ENCODE measurements at places on chromosomes 12 and 14.

- no peak for DNase-seq
Measured at GRCh38 chr14:32809255-32809654, 129.4 kb upstream of the NPAS3 start.

DNA sequence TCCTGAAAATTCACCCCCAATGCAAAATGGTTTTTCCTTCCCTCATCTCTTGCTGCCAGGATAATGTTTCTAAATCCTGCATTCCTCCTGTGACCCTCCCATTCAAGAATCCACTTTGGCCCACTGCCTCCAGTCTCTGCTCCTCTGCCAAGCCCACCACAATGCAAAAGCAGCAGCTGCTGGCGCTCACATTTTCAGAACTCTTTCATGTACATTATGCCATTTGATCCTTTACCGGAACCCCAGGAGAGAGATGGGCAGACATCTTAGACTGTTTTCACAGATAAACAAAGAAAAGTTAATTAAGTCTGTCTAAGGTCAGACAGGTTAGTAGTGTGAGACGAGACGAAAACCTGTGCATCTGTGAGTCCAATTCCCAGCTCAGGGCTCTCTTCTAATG is 12.9 kb downstream of the LRIG3 start:
- no peak for DNase-seq

DNA sequence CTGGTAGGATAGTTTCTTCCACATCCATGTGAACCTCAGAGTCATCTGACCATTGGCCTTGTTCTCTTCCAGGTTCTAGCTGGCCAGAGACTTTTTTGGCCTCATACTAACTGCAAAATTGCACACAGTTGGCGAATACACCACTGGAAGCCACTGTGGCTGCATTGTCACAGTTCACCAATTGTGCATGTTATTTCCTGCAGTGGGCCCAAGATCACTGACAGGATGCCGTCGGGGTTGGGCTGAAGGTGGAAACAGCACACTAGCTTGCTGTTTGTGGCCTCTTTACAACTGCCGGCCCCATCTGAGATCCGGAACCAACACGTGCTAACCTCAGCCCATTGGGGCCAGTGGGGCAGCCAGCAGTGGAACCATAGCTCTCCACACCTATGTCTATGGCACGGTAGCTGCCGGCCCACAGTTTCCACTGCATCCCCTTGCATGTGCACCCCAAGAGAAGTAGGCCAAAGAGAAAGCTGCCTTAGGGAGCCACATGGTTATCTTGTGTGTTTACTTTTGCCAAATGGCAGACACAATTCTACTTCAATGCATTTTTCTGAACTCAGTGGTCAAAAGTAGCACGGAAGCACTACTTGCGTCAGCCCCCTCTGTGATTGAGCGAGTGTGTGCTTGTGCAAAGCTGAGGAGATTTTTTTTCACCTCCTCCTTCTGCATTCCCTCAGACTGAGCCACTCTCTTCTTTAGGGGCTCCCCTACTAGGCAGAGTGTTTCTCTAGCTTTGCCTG is 464.0 kb downstream of the RAD51B start:
- no peak for DNase-seq

GRCh38 chr14:106395456-106396050 is 869.2 kb downstream of the TMEM121 start:
- DNase-seq = no peak

- DNase-seq = peak; percentile 71
Measured at GRCh38 chr12:25670076-25671055, 117.3 kb upstream of the LMNTD1 start.

DNA sequence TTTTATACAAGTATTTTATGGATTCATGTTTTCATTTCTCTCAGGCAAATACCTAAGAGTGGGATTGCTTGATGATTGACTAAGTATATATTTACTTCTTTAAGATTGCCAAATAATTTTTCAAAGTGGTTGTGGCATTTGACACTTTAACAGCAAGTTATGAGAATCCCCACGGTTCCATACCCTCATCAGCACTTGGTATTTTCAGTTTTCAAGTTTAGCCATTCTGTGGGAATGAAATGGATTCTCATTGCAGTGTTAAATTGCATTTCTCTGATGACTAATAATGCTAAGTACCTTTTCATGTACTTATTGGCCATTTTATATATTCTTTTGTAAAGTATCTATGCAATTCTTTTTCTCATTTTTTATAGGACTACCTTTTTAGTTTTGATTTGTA is 301.5 kb upstream of the DIO3 start:
- DNase-seq = no peak

- DNase-seq = no peak
Measured at GRCh38 chr12:121866331-121866730, 7.7 kb upstream of the HPD start.

- peak; percentile 55 for DNase-seq
Measured at GRCh38 chr14:20697273-20698017, 8.9 kb downstream of the ANG start.

DNA sequence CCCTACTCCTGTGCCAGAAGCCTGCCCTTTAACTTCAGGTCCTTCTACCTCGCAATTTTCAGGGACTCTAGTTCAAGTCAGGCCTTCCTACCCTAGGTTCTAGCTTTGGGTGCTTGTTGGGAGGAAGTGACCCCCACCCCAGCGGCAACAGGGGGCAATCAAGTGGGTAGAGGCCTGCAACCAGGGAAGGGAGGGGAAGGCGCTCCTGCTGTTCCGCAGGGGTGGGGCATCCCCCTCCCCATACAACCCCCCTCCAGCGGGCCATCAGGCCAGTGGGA is 204 bp upstream of the PRPH start:
- DNase-seq = no peak

- DNase-seq = no peak
Measured at GRCh38 chr12:116821291-116821690, 60.0 kb downstream of the HRK start.

DNA sequence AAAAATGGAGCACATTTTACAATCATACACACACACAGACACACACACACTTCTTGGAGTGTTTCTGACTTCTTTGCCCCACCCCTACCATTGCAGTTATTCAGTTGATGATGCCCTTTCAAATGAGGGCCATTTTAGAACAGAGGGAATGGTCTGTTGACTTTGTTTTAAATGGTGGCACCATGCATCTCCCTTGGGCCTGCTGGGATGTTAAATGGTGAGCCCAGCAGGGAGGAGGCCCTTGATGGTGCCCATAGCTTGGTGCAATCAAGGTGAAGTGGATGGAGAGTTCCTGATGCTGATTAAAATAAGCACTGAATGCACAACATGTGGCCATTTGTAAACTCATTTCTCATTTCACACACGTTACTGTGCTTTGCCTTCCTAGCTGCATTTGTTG is 13.3 kb downstream of the C12orf75 start:
- DNase-seq = no peak

- no peak for DNase-seq
Measured at GRCh38 chr12:117032593-117033381, 66.4 kb downstream of the TESC start.

DNA sequence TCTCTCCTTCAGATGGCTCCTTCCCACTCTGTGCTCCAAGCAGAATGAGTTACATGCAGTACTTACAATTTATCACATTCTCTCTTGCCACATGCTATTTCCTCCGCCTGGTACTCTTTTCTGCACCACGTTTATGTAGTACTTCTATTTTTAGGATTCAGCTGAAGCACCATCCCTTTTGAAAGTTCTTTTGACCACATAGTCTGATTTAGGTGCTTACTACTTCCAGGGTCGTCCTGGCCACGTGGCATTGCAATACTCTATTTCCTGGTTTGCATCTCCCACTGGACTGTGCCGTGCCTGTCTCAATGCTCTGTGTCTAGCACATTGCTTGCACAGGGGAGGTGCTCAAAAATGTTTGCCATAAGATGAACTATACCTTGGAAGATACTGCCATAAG is 16.3 kb upstream of the TBC1D30 start:
- no peak for DNase-seq

DNA sequence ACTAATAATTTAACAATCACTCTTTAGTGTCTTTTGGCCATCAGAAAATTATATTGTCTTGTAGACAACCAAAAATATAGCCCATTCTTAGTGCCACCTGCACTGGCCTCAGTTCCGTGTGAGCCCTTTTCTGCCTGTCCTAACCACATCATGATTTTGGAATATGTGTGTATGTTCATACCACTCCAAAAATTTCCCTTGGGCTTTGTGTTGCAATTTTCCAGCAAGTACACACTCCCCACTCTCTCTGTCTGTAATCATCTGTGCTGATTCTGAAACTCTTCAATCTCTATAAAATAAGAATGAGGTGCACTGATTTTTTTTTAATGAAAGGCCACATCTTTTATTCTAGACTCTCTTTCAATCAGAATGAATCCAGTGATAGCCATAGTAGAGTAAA is 196.0 kb downstream of the PIK3C2G start:
- DNase-seq = no peak

GRCh38 chr12:62711631-62712241 is 223.2 kb downstream of the PPM1H start:
- no peak for DNase-seq

DNA sequence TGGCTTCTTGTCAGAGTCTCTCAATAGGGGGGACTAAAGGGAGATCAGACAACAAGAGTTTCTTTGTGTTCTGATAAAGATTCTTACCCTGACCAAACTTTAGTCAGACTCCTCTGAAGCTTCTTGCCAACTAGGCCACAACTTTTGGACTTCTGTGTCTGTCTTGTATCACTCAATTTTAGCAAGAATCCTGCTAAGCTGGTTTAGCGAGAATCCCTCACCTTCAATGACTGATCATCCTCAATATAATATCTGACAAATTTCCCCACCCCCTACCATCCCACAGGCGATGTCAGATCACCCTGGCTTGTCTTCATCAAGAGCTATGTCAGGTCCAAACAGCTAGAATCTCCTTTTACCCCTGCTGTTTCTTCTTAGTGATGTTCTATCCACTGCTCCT is 215.2 kb downstream of the RASSF9 start:
- DNase-seq = no peak

DNA sequence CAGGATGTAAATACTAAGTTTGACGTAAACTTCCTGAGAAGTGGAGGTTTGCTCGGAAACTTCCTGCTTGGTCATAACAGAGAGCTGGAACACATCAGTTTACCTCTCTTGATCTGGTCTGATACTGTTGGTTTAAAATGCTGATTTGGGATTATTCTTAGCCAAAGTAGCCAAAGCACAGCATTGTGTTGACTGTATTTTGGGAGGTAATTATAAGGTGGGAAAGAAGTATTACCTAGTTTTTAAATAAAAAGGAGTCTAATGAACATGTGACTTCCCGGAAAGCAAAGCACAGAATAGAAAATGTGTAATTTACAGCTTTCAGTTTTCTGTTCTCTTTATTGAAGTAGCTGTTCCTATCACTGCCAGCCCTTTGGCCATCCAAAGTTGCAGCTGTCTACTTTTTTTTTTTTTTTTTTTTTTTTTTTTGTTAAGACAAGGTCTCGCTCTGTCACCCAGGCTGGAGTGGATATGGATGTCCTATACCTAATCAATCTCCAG is 52.2 kb upstream of the SRP54 start:
- no peak for DNase-seq

DNA sequence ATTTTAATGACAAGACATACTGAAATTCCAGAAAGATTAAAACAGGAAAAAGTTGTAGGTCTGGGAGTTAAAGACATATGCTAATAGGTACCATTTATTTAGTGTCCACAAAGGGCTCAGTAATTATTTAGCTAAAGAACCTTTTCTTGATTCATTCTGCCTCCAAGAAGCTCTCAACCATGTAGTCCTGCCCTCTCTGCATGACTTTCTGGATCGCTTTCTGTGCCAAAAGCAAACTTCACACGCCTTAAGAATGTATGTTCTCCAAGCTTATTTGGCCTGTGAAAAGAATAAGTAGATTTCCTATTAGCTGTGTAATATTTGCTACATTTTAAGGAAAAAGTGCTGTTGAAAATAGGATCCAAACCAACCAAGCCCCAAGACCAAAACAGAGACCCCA is 291.7 kb downstream of the C12orf75 start:
- no peak for DNase-seq

DNA sequence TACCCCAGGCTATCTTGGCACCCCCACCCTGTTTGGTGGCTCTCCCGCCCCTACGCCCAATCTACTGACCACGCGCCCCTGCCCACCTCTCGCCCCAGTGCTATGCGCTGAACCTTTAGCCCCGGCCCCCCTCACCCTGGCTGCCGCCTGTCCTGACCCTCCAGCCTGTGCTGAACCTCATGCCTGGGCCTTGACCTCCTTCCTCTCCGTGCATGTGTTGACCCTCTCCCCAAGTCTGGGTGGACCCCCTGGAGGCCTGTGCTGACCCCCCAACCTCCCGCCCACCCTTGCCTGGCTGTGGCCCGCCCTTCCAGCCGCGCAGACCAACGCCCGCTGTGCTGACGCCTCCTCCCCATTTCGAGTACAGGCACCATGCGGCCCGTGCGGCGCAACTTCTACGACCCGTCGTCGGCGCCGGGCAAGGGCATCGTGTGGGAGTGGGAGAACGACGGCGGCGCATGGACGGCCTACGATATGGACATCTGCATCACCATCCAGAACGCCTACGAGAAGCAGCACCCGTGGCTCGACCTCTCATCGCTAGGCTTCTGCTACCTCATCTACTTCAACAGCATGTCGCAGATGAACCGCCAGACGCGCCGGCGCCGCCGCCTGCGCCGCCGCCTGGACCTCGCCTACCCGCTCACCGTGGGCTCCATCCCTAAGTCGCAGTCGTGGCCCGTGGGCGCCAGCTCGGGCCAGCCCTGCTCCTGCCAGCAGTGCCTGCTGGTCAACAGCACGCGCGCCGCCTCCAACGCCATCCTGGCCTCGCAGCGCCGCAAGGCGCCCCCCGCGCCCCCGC is 20.7 kb downstream of the DTX1 start:
- no peak for DNase-seq

GRCh38 chr14:102278631-102278935 is 26.4 kb downstream of the MOK start:
- no peak for DNase-seq

- DNase-seq = no peak
Measured at GRCh38 chr14:21534576-21534975, 8.4 kb upstream of the SALL2 start.

DNA sequence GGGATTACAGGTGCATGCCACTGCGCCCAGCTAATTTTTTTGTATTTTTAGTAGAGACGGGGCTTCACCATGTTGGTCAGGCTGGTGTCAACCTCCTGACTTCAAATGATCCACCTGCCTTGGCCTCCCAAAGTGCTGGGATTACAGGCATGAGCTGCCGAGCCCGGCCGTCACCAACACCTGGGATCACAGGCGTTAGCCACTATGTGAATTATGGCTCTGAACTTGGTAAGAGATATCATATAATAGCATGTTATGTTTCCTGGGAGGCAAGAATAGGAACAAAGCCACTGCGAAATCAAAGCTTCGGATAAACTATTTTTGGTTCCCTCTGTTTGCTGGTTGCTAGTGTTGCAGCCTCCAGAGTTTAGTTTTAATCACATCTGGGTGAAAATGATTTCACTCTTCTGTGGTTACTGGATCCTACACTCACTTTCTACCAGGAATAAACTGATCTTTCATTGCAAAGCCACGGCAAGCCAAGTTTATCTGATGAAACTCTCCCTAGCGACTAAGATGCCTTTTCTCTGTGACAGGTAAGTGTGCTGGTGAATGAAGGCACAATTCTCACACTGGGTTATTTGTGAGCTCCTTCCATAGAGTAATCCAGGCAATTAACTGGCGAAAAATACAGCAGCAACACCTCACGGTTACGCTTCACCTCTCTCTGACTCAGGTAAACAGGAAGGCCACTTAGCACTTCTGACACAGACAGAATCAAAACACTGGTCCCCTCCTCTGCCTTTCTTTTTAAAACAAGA is 16.7 kb downstream of the SNRNP35 start:
- no peak for DNase-seq
